ENCODE measurements at places on chromosomes 4 and X.

- no peak for DNase-seq
These were observed 19.2 kb downstream of the TRIM2 start for GRCh38 chr4:153223427-153223801.

DNA sequence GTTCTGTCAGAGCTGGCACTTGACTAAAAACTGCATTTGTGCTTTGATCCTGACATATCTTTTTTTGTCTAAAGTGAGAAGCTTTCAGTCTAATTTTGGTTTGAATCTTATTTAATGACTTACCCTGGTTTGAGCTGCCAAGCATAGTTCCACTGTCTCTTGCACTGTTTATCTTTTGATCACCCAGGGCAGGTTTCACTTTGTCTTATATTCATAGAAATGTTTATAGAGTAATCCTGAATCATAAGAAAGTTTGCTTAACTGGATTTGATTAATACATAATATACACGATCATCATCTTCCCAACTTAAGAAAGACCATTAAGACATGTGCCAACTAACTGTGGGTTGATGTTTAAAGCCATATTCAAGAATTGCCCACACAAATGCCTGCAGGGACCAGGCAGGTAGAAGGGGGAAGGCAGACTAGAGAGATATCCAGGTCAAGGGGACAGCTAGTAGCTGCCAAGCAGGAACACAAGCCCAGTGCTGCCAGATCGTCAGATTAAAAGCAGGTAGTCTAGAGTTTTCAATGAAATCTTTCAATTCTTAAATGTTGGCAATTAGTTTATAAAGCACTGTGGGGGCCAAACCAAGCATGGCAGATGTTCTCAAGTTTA, 1.9 kb downstream of the GK start:
- no peak for DNase-seq

DNA sequence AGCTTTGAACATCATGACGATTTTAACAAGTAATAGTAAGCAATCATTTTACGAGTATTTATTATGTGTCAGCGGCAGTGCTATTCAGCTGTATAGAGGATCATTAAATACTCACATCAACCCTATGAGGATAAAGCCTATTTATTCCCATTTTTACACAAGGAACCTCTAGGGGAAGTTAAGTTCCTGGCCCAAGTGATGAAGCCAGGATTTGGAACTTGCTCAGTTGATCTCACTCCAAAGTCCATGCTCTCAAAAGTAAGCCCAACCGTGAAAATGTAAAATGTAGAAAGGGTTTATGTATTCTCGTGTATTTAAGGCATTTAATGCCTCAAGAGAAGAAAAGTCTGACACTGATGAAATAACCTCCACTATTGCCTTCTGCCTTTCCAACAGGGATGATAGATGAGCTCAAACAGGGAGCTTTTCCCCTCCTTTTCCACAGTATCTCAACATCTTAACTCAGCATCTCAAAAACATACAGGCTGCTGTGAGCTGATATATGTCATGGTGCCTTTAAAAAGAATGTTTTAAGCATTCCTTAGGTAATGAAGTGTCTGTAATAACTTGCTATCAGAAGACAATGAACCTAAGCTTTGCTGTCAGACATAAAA, 35.0 kb upstream of the PLA2G12A start:
- DNase-seq = no peak

DNA sequence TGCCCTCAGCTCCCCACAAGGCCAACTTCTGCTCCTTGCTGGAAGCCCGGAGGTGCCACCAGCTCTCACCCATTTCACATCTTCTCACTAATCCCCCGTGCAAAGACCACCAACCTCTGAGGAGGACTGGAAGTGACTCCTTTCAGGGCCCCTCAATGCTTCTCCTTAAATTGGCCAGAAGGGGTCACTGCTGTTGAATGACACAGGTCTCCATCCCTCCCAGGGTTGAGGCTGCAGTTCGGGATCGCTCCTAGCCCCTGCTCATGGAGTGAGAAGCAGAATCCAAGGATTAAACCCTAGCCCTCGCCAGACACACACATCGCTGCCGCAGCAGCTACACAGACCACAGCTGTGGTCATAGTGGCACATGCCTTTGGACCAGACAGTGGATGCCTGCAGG, 279.5 kb upstream of the TAPT1 start:
- no peak for DNase-seq

DNA sequence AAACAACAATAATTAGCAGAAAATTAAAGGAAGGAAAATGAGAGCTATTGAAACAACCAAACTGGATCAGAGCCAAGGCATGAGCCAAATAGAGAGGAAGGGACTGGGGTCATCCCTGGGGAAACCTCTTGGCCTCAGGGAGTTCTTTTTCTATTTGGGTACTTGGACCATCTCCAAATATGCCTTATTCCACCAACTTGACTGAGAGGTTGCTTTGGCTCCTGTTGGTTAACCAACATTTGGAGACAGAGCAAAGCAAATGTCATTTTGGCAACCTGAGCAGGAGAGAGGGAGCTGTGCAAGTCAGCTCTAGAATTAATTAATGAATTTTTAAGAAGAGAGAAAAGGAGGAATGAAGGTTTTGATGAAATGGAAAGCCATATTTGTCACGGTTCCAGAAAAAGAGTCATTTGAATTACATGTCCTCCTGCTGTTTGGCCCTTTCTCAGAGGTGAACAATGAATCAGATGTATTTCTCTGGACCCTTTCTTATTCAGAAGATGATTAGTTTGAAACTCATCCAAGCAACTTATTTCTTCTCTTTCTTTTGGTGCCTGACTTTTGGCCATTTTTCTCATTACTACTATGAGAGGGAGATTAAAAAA, 119.1 kb downstream of the CNKSR2 start:
- no peak for DNase-seq
